Esophagus squamous epithelium (tissue), 5 donors: ENCODE measurements at places on chromosomes 13 and 19.

- no peak for DNase-seq
These were observed 237.7 kb upstream of the IPO5 start for GRCh38 chr13:97715763-97716162.

DNA sequence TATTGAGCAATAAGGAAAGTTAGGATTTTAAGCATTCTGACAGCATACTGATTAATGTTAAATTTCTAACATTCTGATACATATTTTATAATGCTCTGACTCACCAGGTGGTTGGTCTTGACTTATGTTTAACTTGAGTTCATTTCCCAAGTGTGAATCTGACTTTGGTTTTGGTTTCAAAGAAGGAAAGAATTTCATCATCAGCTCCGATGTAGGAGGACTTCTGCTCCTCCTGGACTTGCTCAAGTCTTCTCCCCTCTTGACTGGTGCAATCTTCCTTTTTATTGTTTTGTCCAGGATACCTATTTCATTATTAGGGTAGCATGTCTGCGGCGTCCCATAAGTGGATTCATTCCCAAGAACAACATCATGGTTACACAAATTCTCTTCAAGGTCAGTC lies 141.3 kb downstream of the RNF17 start:
- DNase-seq, result no peak

- DNase-seq, result no peak
These were observed 19.9 kb downstream of the NOSIP start for GRCh38 chr19:49560358-49560900.

GRCh38 chr19:1102407-1103131 lies 1.2 kb upstream of the GPX4 start:
- no peak for DNase-seq

DNA sequence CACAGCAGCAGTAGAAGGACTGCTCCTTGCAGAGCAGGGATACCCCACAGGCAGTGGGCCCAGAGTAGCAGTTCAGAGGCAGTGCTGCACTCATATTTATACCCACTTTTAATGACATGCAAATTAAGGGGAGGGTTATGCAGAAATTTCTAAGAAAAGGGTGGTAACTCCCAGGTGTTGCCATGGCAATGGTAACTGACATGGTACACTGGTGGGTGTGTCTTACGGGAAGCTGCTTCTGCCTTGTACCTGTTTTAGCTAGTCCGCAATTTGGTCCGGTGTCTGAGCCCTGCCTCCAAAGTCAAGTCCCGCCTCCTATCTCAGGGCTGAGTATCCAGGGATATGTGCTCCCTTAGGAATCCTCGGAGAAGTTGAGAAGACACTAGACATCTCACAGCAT lies 79.2 kb upstream of the UQCRFS1 start:
- DNase-seq, result no peak

GRCh38 chr13:20685092-20685491 lies 18.4 kb upstream of the IL17D start:
- DNase-seq, result no peak

- no peak for DNase-seq
These were observed 805.6 kb upstream of the ARGLU1 start for GRCh38 chr13:107373551-107373950.

DNA sequence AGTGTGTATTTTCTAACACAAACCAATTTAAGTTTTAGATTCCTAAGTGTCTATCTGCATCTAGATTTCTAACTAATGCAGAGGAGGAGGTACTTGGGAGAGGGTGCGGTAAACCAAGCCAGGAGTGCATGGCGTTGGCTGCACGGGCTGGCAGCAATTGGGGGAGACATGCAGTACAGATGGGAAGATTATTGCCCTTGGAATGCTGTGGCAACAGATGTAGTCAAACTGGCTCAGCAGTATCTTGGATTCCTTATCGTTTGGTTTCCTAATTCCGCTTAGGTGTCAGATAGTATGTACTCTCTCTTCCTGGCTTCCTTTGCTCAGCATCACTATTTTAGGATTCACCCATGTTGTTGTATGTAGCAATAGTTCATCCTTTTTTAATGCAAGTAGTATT lies 29.4 kb upstream of the STK24 start:
- no peak for DNase-seq

DNA sequence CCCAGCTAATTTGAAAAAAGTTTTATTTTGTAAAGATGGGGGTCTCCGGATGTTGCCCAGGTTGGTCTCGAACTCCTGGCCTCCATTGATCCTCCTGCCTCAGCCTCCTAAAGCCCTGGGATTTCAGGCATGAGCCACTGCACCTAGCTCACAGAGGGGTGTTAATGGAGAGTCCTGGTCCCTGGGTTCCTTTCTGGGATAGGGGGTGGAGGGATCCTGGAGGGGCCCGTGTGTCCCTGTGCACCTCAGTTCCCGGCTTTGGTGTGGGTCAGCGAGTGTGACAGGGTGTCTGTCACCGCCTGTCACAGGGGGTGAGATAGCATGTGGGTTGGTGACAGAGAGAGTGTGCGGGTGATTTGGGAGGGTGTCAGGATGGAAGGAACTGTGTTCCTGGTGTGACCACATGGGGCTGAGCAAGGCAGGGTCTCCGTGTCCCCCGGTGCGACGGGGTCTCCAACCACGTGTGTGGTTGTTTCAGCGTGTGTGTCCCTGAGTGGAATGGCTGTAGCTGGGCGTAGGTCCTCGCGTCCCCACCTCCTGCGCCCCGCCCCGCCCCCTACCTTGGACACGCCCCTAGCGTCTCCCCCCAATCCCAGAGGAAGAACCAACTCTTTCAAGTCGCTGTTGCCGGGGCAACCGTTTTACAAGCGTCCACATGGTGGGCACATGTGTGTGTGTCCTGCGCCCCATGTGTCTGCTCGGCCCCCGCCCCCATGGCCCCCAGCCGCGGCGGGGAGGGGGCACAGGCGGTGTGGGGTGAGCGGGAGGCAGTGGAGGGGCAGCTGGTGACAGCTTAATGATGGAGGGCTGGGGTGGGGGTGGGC lies 2.9 kb upstream of the NRTN start:
- no peak for DNase-seq

GRCh38 chr13:102289606-102290005 lies 112.2 kb downstream of the FGF14 start:
- no peak for DNase-seq

GRCh38 chr19:14346279-14346678 lies 35.0 kb upstream of the ADGRE5 start:
- DNase-seq, result no peak

- no peak for DNase-seq
These were observed 6.3 kb upstream of the WTIP start for GRCh38 chr19:34475026-34475974.

DNA sequence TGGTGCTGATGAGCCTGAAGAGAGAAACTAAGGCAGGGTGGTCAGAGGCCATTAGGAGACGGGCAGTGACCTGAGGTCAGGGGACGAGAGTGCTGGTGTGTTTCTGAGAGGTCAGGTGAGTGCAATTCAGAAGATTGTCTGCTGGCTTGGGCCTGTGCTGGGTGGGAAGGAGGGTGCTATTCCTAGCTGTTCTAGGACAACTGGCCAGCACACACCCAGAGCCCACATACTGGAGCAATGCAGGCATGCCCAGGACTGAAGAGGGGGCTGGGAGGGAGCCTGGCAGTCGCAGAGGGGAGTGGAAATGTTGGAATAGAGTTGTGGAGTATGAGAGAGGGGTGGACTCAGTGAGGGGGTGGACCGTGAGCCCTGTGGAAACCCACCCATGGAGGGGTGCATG lies 16.5 kb downstream of the ARHGEF7 start:
- DNase-seq, result no peak

DNA sequence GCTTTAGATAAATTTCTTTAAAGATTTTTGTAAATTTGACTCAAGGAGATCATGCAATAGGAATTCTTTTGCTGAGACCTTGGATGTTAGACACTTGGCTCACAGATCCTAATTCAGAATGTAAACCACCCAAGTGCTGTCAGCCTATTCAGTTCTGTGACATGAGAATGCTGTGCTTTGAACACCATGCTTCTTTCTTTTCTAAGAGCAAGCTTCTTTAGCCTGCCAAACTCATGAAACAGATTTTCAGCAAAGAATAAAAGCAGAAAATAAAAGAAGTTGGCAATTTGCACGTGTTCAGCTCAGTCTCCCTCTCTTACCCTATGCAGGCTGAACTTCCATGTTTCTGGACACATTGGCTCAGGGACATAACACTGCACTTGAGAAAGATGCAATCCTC lies 845.8 kb downstream of the UQCRFS1 start:
- no peak for DNase-seq

- no peak for DNase-seq
These were observed 29.5 kb upstream of the NFIC start for GRCh38 chr19:3336680-3337523.

GRCh38 chr19:2645826-2646225 lies 56.7 kb downstream of the GNG7 start:
- DNase-seq, result no peak

DNA sequence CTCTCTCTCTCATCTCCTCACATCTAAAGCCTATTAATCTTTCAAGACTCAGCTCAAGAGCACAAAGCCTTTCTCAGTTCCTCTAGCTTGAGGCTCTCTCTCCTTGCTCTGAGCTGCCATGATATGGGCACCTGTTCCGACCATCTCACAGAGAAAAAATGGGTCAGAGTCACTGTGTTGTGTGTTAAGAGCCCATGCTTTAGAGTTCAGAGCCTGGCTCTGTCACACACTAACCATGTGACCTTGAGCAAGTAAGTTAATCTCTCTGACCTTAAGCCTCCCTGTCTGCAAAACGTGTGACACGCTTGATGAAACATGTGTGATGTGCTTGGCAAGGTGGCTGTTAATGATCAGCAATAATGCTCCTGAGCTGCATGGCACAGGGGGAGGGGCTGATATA lies 245.2 kb downstream of the DLEU7 start:
- DNase-seq, result no peak

DNA sequence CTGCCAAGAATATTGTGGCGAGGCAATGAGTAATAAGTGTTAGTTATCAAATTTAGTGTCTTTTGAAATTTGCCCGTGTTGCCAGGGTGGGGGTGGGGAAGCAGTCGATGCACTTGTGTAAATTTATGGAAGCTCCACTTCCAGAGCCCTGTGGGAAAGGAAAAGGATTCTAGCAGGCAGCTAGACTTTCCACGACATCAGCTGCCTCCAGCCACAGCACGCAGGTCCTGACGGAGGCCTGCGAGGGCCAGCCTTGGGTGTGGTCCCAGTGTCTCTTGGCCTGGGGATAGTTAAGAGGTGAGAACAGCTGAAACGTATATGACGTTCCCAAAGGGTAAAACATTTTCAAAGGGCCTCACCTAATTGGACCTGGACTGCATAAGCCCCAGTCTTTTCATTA lies 433.0 kb downstream of the TSHZ3 start:
- DNase-seq, result no peak

DNA sequence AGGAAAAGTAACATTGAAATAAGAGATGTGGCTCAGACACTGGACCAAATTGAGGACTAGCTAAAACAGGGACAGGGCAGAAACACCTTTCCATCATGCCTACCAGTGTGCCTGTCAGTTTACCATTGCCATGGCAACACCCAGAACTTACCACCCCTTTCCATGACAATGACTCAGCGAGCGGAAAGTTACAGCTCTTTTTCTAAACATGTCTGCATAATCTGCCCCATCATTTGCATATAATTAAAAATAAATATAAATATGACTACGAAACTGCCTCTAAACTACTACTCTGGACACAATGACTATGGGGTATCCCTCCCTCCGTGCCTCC lies 96.0 kb downstream of the UBL3 start:
- DNase-seq, result no peak

- DNase-seq, result no peak
These were observed 10.5 kb upstream of the RAP2A start for GRCh38 chr13:97423300-97424045.

- DNase-seq, result no peak
These were observed 167.4 kb upstream of the STARD13 start for GRCh38 chr13:33452873-33453517.

GRCh38 chr13:41900918-41901317 lies 60.0 kb downstream of the VWA8 start:
- DNase-seq, result no peak

DNA sequence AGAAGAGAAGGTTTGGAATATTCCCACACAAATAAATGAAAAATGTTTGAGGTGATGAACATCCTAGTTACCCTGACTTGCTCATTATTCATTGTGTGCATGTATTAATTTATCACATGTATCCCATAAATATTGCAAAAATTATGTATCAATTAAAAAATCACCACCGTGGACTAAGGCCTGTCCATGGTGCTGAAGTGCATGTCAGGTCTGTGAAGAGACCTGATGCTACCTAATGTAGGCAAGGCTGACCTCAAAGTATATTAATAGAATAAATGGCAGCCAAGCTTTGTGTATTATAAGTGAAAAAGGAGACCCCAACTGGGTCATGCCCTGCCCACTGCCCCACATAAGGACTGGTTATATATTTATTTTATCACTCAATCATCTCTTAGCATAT lies 34.4 kb upstream of the ZNF835 start:
- no peak for DNase-seq

- DNase-seq, result no peak
These were observed 72.8 kb downstream of the COG3 start for GRCh38 chr13:45537516-45537915.

DNA sequence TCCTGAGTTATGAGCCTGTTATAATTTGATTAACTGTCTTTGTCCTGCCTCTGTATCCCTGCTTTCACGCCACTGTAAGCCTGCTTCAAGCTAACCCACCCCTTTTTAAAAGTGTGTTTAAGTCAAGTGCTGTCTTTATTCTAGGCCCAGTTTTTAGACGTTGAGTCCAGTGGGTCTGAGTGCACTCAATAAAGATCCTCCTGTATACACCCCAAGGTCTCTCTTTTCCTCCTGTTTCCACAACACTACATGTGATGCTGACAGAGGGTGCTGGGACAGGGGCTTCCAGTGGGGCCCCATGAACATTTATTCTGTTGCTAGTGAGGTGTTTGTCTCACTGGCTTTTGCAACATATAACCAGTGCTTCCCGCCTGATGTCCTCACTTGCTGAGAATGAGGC lies 6.7 kb upstream of the F2RL3 start:
- DNase-seq, result no peak

DNA sequence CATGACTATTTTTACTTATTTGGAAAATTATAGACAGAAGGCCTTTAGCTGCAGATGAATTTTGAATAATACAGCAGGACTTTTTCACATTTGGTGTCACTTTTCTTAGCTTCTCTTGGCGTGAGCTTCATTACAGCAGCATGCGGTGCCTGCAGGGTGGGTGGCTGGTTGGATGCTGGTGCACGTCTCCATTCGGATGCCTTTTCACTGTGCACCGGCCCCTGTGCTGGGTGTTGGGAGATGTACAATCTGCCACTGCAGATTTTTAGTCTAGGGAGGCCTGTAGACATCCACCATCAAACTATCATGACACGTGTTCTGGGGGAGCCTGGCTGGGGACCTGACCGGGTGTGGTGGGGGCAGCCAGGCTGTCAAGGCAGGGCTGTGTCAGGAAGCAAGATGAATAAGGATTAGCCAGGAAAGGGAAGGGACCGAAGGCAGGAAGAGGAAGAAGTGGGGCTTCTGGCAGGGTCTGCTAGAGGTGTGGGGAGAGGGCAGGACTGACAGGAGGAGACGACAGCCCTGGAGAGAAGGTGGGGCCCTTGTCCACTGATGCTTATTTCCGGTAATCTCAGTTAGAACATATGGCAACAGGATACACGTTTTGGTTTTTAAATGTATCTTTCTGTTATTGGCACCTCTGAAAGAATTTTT lies 88.8 kb downstream of the ARHGEF7 start:
- DNase-seq, result no peak
